Stimulated activated CD8-positive, alpha-beta memory T cell treated with anti-CD3 and anti-CD28 coated beads, Interleukin-12 subunit alpha, Interleukin-12 subunit beta, amount 100 ng/mL, for 1 hour (primary cell): ENCODE measurements at places on chromosomes 3 and 15.

DNA sequence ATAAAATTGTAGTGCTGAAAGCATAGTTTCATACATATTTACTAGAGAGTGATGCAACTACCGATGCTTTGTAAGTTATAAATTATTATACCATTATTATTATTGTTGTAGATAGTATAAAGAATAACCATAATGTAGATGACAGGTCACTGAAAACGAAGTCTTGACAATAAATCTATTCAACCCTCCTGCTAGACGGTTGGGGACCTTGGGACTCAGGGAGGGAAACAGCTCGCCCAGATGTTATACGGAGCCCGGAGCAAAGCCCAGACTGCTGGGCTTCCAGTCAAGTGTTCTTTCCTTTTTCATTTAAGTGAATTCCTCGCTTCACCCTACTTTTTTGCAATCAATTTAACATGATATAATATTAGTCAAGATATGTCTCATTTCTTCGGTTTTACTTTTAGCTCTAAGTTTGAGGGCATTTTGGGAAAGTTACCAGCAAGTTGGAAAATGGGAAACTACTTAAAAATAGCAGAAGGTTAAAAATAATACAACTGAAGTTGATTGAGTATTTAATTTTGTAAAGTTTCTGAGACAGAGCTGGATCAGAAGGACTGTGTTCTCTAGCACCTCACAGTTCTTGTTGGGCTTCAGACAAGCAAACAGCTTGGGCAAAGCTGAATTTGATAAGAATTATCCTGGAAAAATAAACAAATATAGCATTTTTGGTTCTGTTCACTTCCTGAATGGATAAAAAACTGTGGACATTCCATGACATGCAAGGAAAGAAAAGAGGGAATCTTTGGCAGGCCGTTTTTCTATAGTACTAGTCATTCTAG is 173.4 kb upstream of the TP63 start:
- no peak for DNase-seq

DNA sequence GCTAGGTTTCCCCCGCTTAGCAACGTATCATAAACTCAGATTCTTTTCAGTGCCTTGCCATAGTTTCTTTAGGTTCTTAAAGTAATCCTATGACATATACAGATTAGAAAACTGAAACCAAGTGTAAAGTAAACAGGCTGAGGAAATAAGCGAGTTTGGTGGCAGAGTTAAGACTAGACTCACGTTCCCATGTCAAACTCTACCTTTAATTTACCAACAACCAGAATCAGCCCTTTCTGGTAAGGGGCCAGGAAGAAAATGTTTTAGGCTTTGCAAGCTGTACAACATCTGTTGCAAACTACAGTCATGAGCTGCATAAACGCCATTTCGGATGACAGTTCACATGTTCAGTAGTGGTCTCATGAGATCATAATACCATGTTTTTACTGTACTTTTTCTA is 128.0 kb upstream of the PRICKLE2 start:
- DNase-seq = no peak

DNA sequence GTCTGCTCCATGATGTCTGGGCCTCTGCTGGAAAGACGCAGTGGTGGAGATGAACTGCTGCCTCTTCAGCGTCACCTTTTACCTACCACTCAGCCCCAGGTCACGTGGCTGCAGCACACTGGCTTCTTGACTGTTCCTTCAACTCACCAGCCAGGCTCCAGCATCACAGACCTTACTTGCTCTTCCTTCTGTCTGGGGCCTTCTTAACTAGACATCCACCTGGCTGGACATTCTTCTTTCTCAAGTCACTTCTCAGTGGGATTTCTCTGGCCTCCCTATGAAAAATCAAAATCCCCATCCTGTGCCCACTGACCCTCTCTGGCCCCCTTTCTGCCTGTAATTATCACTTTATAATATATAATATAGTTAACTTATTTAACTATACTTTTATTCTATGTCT is 29.7 kb upstream of the NSMCE3 start:
- no peak for DNase-seq

- DNase-seq = no peak
These were observed 28.9 kb downstream of the IGSF10 start for GRCh38 chr3:151431940-151432339.

- no peak for DNase-seq
These were observed 9.1 kb upstream of the AVEN start for GRCh38 chr15:34047893-34048775.
